Type B pancreatic cell (in vitro differentiated cells): ENCODE measurements at places on chromosomes 6 and 20.

DNA sequence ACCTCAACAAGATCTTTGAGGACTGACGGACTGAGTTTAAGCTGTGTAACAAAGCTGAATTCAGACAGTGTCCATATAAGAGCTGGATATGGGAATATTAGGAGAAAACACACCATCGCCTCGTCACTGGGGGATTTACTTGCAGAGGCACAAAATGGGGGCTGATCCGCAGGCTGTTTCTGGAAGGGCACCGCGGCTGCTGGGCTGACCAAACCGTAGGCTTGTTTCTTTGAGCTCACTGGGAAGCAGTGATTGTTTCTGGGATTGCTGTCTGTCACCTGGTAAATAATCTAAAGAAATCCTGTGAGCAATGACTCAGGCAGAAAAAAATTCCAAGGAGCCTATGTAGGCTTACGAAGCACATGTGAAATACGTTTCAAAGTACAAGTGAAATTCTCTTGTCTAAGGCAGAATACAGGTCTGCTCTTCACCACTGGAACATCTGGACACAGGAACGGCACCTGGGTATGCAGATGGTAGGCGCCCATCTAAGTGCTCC lies 63.9 kb upstream of the MPC1 start:
- no peak for DNase-seq

- DNase-seq, result no peak
These were observed 1294.9 kb upstream of the CITED2 start for GRCh38 chr6:140669321-140669720.

DNA sequence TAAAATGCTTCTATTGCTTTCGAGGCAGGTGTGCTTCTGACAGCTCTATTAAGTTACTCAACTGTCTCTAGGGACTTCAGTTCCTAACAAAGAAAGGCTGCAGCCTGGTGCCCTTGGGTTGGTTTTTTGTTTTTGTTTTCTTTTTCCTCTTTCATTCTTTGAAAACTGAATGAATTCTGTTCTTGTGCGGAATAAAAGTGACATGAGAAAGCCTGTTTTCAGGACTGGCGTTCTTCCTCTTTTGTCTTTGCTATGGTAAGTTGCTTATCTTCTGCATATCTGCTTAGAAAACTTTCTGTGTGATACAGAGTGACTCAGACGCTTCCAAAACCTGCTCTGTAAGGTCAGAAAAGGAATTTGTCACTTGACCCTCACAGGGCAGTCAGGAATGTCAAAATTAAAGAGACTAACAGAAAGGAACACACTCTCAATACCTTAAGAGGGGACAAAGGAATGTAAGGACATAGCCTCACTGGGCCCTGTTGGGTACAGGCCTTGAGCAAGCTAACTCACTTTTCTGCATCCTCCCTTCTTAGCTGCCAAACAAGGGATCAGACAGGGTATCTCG lies 56.2 kb upstream of the NHSL1 start:
- no peak for DNase-seq

GRCh38 chr20:58327211-58327610 lies 17.7 kb downstream of the RAB22A start:
- DNase-seq, result no peak

DNA sequence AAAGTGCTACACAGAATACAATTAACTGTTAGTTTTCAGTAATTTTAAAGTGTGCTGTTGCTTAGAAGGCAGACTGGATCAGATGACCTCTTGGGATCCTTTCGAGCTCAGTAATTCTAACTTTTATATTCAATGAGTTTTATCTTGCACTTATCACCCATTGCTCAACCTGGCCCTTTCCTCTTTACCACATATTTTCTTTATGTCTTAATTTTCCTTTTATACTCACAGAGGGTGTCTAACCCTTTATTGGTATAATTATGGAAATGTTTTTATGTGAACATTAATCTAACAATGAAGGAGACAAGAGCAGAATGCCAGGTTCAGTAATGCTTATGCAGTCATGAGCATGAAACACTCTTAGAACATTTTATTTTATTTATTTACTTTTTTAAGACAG lies 39.7 kb upstream of the CARMIL1 start:
- DNase-seq, result no peak

- no peak for DNase-seq
These were observed 253.8 kb upstream of the CITED2 start for GRCh38 chr6:139628270-139628669.

- DNase-seq, result no peak
These were observed 69.5 kb upstream of the FABP7 start for GRCh38 chr6:122709922-122710512.

GRCh38 chr6:88708197-88708744 lies 255.1 kb downstream of the RNGTT start:
- DNase-seq, result no peak

- no peak for DNase-seq
These were observed 312.0 kb downstream of the ZFAND3 start for GRCh38 chr6:38131527-38131965.

DNA sequence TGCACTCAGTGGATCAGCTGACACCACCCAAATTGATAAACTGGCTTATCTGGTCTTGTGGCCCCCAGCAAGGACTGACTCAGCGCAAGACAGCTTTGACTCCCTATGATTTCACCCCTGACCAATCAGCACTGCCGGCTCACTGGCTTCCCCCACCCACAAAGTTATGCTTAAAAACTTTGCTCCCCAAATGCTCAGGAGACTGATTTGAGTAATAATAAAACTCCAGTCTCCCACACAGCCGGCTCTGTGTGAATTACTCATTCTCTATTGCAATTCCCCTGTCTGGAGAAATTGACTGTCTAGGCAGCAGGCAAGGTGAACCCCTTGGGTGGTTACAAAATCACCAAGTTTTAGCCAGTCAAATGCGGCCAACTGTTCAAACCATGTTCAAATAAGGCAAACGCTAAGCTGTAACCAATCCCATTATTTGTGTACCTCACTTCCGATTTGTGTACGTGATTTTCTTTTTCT lies 32.5 kb downstream of the SLC22A2 start:
- no peak for DNase-seq

DNA sequence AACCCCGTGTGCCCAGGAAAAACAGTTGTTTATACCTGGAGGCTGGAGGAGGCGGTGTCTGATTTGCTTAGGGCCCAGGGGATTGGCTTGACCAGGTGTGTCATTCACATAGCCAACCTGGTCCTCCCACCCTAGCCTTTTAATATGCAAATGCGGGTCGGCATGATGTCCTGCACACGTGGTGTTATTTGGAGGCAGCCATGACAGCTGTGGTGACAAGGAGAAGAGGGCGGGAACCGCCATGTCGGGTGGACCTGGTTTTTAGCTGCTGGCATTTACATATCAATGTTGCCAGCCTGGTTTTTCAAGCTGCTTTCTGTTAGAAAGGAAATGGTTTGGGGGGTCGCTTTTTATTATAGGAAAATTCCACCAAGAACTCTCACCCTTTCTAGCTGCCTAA lies 291.4 kb upstream of the QKI start:
- DNase-seq, result no peak

DNA sequence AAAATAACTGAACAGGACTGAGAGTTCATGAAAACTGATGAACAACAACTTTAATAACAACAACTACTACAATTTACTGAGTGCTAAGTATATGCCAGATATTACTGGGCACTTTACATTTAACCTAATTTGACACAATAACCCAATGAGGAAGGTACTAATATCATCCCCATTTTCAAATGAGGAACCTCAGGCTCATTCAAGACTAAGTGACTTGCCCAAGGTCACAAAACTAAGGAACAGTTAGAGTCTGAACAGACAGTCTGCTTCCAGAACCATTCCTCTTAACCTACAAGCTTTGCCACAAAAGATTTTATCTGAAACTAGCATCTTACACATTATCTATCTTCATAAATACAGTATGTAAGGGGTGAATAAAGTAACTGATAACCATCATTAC lies 10.6 kb upstream of the NDRG3 start:
- no peak for DNase-seq

DNA sequence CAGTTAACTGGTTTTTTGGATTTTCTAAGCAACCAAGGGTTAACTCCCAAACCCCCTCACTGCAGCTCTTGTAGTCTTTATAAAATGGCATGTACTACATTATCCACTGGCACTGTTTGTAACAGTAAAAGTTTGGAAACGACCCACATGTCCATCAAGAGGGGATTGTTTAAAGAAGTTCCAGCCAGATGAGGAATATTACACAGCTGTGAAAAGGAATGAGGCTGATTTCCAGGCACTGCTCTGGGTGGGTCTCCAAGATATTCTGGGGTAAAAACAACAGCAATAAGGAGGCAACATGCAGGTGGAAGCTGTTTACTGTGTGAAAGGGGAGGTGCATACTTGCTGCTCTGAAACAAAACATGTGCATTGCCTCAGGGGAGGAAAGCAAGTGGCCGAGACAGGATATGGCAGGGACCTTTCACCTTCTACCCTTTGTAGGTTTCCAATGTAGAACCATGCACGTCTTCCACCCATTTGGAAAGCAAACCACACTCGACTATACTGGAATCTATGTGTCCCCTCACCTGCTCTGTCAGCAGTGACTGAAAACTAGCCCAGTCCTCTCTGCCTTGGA lies 51.9 kb downstream of the GRM4 start:
- no peak for DNase-seq

DNA sequence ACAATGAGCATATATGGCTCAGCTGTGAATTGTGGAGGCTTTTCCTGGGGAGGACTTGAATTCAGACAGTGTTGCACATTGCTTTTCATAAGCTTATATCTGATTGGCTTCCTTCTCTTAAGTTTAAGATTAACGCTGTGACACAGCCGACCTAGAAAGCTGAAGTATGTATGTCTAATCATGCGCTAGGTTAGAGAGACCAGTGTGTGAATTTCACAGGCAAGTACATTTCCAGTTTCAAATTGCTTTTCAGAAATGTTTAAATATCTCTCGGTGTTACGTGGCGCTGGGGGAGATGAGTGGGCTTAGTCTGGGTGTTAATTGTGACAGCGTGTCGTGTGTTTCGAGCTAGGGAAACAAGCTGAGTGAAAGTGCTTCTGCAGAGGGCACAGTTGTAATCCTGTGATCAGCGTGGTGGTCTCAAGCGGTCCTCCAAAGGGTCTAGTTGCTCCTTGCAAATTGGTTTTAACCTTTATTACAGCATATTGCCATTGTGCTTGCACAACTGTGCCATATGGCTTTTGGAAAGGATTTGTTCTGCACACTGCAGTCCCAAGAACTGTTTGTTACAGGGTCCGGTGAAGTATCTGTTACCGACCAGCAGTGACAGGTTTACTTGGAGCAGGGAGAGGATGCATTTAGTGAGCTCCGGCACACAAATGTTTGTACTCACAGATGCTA lies 166.6 kb downstream of the SASH1 start:
- no peak for DNase-seq

- no peak for DNase-seq
These were observed 3.4 kb downstream of the COL9A1 start for GRCh38 chr6:70299456-70299855.

- DNase-seq, result no peak
These were observed 37.3 kb upstream of the BPIFA2 start for GRCh38 chr20:33130568-33131061.

GRCh38 chr6:12162213-12162612 lies 127.9 kb upstream of the EDN1 start:
- no peak for DNase-seq

- no peak for DNase-seq
These were observed 49.8 kb downstream of the KCTD20 start for GRCh38 chr6:36492621-36493020.
